Activated CD8-positive, alpha-beta memory T cell treated with anti-CD3 and anti-CD28 coated beads for 24 hours (primary cell): ENCODE measurements at places on chromosomes 3 and 15.

DNA sequence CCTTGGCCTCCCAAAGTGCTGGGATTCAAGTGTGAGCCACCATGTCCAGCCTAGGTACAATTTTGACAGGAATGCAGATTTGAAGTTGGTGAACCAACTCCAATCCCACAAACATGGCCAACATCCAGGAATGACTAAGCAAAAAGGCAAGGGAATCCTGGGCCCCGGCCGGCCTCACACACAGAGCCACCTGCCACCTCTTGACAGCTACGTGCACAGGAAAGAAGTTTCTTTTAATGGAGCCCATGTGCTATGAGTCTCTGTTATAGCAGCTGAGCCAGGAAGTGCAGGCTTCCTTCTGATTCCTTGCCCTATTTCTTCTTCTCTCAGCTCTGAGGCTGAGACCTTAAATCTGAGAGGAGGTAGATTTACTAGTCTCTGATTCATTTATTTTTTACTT lies 8.8 kb downstream of the TMEM40 start:
- DNase-seq = no peak

- DNase-seq = no peak
Measured at GRCh38 chr3:156644958-156645357, 29.4 kb upstream of the TIPARP start.

GRCh38 chr15:74603789-74604705 lies 11.6 kb upstream of the CLK3 start:
- no peak for DNase-seq

DNA sequence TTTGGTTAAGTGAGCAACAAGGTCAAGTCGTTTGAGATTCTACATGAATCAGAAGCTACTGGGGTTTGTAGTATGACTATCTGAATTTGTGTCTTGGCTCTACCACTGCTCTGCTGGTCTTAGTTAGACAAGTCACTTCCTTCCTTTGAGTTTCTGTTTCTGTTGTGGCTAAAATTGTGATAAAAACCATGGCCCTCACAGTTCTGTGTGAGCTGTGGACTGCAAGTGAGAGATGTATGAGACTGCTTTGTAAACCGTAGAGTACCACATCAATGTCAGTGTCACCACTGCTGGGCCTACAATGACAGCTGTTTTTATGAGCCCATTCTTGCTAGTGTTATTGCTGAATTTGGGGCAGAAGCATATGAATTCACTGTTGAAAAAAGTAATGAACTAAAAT lies 32.7 kb downstream of the RARB start:
- DNase-seq = no peak

DNA sequence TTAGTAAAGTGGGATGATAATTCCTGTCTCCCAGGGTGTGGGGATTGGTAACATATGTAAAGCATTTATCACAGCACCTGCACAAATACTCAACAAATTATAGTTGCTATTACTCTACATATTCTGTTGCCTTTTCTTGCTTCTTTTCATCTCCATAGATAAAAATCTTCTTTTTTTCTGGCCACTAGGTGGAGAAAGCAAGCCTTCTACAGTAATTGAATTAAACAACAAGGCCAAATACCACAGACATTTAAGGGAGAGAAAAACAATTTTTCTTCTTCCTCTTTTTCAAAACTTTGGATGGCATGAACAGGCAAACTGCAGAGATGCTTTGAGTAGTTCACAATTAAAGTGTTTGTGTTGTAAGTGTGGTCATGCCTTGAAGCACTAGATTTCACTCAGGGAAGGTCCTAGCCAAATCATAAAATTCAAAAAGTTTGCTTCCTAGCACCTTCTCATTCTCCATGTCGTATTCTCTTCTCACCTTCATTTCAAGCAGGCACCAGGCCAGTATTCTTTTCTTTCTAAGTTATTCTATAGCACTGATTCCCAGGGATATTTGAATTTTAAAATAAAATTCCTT lies 493.4 kb upstream of the TGFBR2 start:
- no peak for DNase-seq

- no peak for DNase-seq
Measured at GRCh38 chr3:105823149-105823867, 45.5 kb downstream of the CBLB start.

DNA sequence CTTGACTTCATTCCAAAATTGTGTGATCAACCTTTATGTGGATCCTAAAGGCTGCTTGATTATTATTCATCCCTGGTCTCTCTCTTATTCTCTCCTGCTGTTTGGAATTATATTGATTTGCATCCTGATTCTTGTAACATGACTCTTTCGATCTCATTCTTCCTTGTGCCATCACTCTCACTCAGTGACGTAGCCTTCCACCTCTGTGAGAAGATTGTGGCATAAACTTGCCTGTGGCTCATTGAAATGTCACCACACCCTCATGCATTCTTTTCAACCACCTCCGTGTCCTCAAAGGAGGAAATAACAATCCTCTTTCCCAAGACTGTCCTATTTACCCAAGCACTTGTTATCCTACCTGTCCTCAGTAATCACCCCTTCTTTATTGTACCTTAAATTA lies 41.3 kb upstream of the GCNT3 start:
- no peak for DNase-seq

DNA sequence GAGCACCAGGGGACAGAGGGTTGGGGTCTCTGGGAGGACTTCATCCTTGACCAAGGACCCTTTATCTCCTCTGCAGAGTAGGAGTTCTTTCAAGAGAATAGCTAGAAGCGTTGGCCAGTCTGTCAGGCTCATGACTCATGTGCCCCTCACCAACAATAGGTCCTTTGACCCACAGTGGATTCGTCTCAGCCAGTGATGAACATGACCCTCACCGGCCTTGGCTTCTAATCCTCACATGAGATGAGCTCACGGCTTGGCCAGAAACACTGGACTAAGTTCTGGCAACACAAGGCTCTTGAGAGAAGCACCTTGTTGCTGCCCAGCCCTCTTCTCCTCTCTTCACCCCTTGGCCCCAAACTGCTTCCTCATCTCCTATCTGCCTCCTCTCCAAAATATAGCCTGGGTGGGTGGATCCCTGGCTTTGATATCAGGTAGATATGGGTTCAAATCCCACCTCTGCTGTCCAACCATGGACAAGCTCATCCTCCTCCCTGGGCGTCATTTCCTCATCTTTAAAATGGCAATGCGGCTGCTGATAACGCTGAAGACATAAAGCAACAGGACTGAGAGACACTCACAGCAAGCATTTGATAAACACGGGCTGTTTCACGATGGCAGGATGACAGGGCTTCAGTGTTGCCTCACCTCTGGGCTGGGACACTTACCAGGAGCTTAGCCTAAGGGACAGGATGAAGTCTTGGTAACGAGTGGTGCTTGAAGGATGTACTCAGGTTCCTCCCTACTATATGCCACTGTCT lies 446.7 kb upstream of the PROK2 start:
- DNase-seq = peak; percentile 33

DNA sequence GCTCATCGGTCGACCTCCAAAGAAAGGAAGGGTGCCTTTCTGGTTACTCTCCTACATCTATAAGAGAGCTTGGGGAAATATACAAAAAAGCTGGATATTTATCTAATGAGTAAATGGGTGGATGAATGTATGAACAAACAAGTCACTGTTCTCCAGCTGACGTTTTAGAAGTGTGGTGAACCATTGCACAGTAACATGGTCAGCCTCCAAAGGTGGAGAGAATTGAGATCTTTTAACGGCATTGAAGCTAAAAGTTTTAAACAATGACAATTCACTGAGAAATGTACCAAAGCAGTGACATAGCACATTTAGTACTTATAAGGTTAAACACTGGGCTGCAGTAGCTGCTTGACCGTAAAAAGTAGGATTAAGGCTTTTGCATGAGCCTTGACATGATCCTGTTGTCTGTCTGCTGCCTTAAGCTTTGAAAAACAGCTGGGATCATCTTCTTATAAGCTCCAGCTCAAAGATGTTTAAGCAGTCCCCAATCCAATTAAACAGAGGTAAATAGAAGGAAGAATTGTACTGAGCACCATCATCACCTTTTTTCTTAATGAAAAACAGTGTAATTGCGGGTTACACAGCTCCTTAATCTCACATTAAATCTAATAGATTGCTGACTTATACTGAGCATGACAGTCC lies 222.9 kb downstream of the WDR72 start:
- no peak for DNase-seq

DNA sequence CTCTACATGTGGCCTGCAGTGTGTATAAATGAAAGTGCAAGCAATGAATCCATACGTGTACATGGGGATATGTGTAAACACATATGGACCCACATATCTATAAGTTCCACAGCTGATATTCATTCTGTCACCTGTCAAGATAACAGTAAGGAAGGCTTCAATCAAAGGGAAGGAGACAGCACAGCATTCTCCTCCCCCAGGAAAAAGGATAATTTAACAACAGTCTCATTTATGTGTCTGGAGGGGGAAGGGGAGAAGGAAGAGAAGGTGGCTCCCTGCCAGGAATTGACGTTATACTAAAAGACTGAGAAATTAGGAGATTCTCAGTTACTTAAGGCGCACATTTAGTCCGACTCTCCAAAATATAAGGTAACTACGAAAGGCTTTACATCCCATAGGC lies 345.9 kb downstream of the FOXP1 start:
- DNase-seq = no peak

GRCh38 chr15:41921167-41921566 lies 27.3 kb upstream of the SPTBN5 start:
- DNase-seq = no peak

DNA sequence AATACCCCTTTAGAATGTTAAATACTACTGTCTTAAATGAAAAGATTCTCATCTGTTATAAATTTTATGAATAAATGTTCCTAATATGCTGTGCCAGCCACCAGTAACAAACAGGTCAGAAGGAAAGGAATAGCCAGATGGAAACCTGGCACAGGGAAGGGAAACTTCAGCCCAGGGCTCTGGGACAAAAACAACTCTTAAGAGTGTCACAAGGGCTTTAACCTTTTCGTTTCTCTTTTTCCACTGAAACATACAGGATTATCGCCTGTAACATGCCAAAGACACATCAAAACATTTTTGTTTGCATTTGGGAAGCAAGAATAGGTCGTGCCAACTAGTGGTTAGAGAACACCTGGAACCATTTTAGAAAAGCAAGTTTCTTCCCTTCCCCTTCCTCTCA lies 109.0 kb upstream of the NEDD4 start:
- no peak for DNase-seq

- no peak for DNase-seq
Measured at GRCh38 chr3:13494463-13495350, 14.6 kb downstream of the HDAC11 start.
